Trophoblast cell (in vitro differentiated cells and primary cell): ENCODE measurements at places on chromosomes 4 and X.
A peak's percentile ranks its signal among the peaks of the same experiment; 100 is the strongest.

GRCh38 chr4:48033825-48034413, 17.3 kb downstream of the NIPAL1 start:
- peak; percentile 86 for DNase-seq

DNA sequence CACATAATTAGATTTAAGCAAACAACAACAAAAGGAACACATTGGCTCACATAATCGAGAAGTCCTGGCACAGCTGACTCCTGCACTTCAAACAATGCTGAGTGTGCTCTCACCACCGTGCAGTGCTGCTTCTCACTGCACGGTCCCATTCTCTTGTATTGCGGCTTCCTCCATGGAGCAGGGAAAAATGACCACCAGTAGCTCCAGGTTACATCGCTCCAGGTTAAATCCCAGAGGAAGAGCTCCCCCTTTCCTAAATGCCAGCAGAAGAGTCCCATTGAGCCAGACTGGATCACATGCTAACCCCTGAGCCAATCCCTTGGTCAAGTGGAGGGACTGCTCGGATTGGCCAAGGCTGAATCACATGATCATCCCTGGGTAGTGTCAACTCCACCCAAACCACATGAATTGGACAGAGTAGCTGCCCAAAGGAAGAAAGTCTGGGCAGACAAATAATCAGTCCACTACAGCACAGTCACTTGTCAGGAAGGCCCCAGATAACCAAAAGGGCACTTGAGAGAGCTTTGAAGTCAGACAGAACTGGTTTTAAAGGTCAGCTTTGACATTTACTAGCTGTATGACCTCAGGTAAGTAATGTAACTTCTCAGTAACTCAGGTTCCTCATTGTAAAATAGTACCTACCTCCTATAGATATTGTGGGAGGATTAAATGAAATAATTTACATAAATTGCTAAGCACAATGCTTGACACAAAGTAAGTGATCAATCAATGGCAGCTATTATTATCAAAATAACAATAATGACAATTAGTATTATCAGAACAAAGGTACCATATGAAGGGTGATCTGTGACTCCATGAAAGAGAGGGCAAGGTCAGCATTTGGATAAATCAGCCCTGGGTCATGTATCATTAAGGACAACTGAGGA, 14.3 kb downstream of the TEC start:
- DNase-seq: no peak

DNA sequence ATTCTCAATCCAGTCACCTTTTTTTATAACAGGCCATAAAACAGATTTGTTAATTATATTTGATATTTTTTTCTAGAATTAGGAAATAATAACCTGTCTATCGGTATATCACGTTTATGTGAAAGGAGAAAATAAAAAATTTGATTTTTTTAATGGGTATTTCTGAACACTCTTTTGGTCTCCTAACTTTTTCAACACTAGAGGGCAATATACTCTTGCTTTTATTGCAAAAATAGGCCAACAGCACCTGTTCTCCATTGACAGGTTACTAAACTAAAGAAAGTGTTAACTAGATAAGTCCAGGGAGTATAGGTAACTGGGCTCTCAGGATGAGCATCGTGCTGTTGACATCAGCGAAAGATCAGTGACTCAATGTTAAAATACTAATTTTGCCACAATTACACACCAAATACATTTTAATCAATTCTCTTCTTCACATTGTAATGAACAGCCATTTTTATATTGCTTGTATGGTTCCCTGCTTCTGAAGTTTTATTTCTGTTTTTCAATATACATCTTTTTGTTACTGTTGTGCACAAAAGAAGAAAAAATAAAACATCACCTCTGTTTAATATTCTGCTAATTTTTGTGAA, 22.8 kb downstream of the NDST4 start:
- DNase-seq: no peak

- DNase-seq: no peak
Measured at GRCh38 chrX:15866147-15866546, 11.5 kb upstream of the AP1S2 start.

DNA sequence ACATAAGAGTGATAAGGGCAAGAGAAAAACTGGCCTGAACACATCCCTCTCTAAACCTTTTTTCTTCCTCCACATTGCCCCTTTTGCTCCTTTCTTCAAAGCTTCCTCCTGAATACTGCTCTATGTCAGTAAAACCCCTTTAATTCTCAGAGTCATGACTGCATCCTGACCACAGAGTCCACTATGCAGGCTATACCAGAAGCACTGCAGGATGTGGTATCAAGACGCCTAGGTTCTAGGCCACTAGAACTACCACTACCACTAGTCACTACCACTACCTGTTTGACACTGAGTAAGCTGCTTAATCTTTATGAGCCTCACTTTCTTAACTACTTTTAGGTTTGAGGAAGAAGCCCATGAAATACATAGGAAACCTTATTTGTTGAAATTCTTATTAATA, 38.7 kb downstream of the ARHGEF9 start:
- no peak for DNase-seq

DNA sequence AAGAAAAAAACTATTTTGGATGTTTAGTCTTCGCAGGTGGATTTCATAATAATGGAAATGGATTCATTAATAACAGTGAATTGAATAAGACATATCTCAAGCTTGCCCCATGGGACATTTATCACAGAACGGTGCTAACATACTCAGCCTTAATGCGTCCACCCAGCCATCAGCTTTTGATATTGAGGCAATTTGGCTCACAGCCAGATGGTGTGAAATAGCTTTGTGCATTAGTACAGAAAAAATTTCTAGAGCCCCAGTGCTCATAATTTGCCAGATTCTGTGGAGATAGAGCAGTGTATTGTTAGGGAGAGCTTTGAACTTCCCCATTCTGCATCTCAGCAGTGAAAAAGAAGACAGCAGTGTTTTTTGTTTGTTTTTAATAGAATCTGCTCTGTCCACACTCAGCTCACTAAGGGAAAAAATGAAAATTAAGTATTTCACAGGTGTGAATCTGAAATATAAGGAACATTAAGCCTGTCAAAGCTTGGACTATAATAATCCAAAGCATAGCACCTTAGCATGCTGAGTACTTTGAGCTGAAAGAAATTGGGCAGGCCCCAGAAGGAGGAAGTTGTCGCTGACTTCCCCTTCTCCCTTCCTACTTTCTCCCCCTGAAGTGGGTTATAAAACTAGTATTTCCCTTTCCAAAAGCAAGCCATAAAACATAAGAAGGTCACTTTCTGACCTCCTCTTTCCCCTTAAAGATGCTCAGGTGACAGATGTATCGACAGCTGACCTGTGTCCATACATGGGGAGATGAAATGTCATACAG, 295.8 kb downstream of the MAGEB5 start:
- DNase-seq: no peak

DNA sequence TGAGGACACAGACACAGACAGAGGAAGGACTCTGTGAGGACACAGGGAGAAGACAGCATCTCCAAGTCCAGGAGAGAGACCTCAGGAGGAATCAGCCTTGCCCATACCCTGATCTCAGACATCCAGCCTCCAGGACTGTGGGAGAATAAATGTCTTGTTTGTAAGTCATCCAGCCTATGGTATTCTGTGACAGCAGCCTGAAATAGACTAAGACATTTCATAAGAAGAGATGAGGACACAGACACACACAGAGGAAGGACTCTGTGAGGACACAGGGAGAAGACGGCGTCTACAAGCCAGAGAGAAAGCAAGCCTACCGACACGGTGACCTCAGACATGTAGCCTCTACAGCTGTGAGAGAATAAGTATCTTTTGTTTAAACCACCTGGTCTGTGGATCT, 112.1 kb downstream of the DHRSX start:
- DNase-seq: peak; percentile 26

- DNase-seq: no peak
Measured at GRCh38 chr4:72886602-72887001, 182.9 kb downstream of the COX18 start.

GRCh38 chrX:45353456-45353855, 152.8 kb upstream of the DIPK2B start:
- no peak for DNase-seq

GRCh38 chr4:76931087-76931486, 18.5 kb upstream of the SEPTIN11 start:
- DNase-seq: no peak

DNA sequence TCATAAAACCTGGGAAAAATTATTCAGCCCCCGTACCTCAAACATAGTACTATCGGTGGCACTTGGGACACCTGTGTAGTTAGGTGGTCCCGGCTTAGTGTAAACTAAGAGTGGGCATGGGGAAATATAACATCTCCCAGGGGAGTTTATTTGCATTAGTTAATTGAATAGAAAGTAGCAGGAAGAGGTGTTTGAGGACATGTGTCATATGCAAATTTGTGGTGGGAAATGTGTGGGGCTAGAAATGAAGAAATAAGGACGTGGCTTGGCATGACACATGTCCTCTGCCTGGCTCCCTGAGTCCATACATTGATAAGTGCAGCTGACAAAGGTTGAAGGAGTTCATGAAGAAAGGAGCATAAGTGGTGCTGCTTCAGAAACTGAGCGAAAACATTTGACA, 483.6 kb downstream of the SH2D1A start:
- no peak for DNase-seq

DNA sequence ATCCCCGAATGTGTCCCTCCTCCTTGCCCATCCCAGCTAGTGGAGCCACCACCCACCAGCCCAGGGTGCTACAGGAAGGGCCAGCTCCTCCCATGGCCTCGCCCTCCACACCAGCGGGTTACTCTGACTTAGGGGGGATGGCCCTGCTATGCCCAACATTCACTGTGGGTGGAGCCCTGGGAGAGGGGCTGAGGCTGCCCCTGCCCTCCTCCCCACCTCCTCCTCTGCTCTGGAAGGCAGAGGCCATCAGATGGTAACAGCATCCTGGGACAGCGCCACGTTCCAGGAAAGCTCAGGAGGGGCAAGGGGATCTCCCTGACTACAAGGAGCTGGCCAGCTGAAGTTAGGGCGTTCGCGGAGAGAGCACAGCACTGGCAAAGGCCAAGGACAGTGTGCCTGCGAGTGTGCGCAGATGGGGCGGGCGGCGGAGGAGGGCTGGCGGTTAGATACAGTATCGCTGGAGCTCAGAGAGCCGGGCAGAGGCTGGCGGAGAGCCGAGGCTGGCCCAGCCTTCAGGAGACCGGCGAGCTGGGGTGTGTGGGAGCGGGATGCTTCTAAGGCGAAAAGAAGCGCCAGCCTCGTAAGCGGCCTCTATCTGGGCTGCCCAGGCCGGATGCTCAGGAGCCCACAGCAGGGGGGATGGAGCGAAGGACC, 1.5 kb downstream of the JAKMIP1 start:
- DNase-seq: no peak

GRCh38 chr4:89056953-89057398, at the start of gene FAM13A:
Gene FAM13A (minus strand): TSS chr4:89057185. CDS start chr4:89056964, 221 bp downstream.
- DNase-seq: peak; percentile 84

- no peak for DNase-seq
Measured at GRCh38 chrX:17596061-17596460, 141.2 kb upstream of the SCML1 start.

DNA sequence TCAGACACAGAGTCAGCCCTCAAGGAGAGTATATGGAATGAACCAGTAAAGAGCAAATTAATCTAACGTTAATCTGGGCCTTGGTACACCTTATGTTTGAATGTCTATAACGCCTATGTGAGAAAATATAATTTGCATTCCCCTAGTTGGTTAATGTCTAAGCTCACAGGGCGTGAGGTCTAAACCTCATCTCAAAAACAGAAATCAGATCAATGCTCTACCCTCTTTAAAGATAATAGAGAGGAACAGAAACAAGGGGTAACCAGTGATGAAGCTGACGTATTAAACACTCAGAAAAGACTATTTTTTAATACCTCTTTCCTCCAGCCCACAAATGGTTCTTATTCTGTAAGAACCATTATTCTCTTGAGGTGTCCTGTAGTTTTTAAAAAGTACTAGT, 369.2 kb upstream of the NOCT start:
- no peak for DNase-seq

GRCh38 chrX:154372612-154373022, 1.8 kb downstream of the FLNA start:
- no peak for DNase-seq

- no peak for DNase-seq
Measured at GRCh38 chr4:69760455-69760854, at the start of gene SULT1B1. Gene SULT1B1 (minus strand): TSS chr4:69760620. CDS start chr4:69755217, 5,403 bp downstream.

DNA sequence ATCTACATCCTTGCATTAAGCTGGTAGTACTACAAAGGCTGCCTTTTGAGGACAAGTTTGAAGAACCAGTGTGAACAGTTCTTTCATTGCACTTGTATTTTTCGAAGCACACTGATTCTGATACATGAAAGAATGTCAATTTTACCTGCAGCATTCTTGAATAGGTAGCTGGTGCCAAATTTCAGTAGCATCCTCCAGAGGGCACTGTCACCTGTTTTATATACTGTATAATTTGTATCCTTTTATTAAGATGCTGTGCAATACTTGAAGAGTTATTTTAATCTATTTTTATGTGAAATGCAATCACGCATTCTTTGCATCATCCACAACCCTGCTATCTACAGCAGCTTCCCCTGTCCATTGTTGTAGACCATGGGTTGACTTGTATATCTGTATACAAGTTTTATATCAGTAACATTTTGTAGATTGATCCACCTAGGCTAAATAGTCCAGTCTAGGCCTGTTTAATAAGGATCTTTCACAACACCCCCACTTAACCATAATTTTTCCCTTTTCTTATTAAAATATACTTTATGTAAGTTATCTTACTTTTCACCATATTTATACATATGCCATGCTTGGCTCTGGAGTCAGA, 325.7 kb downstream of the PCDH7 start:
- no peak for DNase-seq

GRCh38 chr4:7336067-7336569, 98.6 kb downstream of the PSAPL1 start:
- no peak for DNase-seq

- DNase-seq: peak; percentile 7
Measured at GRCh38 chrX:6468706-6469105, 66.2 kb downstream of the VCX3A start.

- no peak for DNase-seq
Measured at GRCh38 chr4:145580906-145581305, 38.3 kb upstream of the MMAA start.

GRCh38 chrX:84487365-84488353, 14.6 kb downstream of the HDX start:
- DNase-seq: no peak

DNA sequence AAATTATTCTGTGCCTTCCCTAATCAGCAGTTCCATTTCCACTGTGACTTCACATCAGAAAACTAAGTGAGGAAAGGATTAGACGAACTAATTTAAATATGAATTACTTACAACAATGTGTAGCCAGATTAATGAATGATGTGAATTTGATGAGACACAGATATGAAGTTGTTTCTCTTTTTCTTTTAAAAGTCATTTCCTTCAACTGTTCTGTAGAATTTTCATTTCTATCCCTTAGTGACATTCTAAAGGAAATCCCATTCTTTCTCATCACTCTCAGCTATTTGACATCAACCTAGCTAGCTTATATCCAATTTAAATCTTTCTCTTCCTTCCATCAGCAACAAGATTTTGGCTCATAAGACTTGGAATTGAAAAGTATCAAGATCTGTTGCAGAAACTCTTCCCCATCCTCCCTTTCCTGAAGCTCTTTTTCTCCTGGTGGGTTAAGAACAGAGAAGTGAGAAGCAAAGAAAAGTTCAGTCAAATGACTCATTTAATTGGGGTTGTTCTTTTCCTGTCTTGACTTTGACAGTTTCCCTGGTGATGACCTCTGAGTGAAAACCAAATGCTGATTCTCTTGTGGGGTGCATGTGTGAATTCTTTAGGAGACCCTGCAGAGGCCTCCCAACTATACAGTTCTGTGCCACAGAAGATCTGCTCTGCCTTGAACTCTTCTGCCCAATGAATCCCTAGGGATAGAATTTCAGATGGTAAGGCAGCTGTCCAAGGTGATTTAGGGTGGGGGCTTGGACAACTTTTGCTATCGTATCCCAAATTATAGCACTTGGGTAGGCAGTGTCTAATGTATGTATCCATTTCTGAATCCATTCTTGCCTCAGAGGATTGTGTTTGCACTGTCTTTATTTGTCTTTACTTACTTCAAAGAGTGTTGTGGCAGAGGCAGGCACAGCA, 232.5 kb upstream of the GPRIN3 start:
- no peak for DNase-seq
